ENCODE measurements at places on chromosomes 11 and 22.

GRCh38 chr22:45548991-45549761 is 46.5 kb downstream of the FBLN1 start:
- no peak for DNase-seq

GRCh38 chr22:42623301-42623751 is 8.6 kb upstream of the POLDIP3 start:
- DNase-seq: no peak

GRCh38 chr11:119758291-119758690 is 29.3 kb upstream of the NECTIN1 start:
- no peak for DNase-seq

- no peak for DNase-seq
Measured at GRCh38 chr11:44519989-44520737, 45.3 kb upstream of the CD82 start.

- DNase-seq: peak; percentile 27
Measured at GRCh38 chr22:29470159-29470855, 9.7 kb upstream of the NEFH start.

GRCh38 chr11:14218728-14219127 is 140.3 kb downstream of the RRAS2 start:
- DNase-seq: no peak

GRCh38 chr11:34128824-34129223 is 23.4 kb downstream of the NAT10 start:
- no peak for DNase-seq

DNA sequence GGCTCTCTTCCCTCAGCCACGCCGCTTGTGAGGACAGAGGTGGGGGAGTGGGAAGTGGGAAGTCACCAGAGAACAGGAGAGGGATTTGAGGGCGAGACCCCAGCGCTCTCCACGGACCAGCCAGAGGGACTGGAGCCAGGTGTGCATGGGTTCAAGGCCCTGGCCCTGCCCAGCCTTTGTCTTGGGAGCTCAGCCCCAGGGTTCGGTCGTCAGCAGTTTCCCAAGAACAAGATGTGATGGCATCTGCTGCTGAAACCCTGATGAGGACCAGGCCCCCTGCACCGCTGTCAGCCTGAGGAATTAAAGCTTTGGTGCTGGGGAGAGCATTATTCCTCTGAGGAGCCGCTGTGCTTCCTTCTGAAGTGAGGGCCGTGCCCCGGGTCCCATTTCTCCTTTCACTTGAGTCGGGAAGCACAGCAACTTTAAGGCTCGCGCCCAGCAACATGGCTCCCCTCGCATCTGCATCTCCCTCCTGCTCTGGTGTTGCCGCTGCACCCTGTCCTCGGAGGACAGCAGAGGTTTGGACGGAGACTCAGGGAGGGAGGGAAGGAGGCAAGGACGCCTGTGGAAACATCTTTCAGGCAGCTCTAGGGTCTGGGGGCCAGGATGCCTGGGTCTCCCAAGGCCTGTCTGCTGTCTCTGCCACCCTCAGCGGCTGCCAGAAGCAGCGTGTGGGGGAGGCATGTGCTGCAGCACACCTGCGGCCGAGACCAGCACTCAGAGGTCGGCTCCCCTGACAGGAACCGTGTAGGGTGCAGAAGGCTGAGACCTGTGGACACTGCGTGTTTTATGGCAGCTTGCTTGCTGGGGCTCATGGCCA is 3.8 kb downstream of the IFITM5 start:
- no peak for DNase-seq

DNA sequence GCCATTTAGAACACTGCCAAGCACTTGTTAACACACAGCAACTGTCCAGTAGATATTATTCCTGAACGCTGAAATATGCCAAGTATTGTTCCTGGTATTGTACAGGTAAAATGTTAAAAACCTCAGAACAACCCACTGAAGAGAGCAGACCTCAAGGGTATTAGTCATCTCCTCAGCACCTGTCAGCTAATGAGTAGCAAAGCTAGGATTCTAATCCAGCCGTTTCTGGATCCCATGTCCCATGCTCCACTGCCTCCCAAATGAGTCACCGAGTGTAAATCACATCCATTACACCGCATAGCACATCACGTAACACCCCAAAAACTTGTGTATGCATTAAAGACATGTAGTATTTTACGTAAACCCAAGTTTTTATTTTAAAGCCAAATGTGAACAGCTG is 705.4 kb upstream of the TENM4 start:
- DNase-seq: no peak

DNA sequence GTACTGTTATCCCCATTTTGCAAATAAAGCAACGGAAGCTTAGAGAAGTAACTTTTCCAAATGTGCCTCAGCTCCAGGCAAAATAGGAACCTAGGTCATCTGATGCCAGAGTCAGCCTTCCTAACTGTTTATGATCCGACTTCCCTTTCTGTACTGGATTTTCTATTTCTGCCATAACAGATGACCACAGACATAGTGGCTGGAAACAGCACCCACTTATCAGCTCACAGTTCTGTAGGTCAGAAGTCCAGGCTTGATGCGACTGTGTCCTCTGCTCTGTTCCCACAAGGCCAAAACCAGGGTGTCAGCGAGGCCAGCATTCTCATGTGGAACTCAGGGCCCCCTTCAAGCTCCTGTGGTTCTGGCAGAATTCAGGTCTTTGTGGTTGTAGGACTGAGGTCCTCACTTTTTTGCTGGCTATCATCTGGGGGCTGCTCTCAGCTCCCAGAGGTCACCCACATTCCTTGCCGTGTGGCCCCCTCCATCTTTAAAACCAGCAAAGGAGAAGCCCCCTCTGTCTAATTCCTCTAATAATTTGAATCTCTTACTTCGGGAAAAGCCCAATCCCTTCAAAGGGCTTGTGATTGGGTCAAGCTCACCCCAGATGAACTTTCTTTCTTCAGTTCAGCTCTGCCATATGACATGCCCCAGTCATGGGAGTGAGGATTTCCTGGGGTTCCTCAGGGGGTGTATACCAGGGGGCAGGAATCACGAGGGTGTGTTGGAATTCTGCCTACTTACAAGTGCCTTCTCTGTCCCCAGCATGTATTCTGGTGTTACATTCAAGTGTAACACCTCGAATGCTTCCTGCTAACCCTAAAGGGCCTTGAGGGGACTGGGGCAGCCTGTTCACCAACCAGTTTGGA is 15.3 kb downstream of the KCNJ5 start:
- DNase-seq: no peak

DNA sequence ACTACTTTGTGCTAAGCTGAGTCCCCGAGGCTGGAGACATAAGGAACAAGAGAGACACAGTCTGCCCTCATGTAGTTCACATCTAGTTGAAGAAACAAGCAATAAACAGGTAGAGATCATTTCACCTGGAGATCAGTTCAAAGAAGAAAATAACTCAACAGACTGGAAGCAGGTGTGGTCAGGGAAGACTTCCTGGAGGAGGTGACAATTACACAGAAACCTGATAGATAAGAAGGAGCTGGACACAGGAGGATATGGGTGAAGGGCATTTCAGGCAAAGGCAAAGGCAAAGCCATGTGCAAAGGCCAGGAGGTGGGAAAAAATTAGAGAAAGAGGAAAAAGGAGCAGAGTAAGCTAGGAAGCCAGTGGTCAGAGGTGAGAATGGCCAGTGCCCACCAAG is 115.6 kb downstream of the MN1 start:
- DNase-seq: no peak

- no peak for DNase-seq
Measured at GRCh38 chr22:28115426-28115825, 196.4 kb upstream of the PITPNB start.

DNA sequence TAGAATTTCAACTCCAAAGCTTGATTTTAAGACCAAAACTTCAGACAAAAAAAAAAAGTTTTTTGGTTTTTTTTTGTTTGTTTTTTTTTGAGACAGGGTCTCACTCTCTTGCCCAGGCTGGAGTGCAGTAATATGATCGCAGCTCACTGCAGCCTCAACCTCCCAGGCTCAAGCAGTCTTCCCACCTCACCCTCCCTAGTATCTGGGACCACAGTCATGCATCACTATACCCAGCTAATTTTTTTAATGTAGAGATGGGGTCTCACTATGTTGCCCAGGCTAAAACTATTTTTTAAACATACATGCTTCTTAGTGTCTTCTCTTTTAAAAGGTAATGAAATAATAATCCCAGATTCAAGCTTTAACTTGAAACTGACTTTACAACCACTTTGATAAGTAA is 35.4 kb upstream of the GRK2 start:
- DNase-seq: no peak

DNA sequence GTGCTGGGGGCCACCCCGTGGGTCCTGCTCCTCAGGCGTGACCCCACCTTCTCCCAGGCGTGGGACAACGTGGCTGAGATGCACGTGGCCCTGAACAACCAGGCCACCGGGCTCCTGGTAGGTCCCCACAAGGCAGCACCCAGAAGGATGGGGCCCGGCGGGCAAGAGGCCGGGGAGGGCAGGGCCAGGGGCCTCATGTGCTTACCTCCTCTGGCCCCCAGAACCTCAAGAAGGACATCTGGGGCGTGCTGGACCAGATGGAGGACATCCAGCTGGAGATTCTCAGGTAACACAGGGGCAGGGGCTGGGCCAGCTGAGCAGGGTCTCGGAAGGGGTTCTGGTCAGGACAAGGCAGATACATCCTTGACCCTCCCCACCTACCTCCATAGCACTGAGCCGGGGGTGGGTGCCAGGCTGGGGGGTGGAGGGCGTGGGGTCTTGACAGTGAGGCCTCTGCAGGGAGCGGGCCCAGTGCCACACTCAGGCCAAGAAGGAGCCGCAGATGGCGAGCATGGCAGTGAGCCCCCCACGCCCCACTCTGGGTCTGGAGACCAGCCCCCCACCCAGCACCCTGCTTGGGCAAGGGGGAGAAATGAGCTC is 186.3 kb downstream of the IGLL1 start:
- DNase-seq: no peak

DNA sequence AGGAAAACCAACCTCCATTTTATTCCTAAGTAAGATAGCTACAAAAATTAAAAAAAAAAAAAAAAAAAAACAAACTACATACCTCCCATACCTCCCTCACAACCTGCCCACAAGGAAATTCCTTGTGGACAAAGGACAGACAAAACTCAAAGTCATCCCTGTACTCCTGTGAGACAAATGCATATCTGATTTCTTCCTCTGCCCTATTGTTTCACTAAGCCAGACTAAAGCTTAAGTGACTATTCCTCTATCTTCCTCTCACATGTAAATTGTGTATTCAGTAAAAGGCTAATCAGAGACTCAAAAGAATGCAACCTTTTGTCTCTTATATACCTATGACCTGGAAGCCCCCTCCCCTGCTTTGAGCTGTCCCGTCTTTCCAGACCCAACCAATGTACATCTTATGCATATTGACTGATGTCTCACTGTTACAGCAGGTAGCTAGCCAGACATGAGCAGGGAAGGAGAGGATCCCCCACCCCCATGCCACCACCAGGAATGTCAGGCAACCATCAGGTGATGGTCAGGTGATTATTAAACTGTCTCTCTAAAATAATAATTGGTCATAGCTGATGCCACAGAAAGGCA is 289.4 kb downstream of the SBF2 start:
- no peak for DNase-seq
